ENCODE measurements at places on chromosomes 12 and 14.
A peak's percentile ranks its signal among the peaks of the same experiment; 100 is the strongest.

DNA sequence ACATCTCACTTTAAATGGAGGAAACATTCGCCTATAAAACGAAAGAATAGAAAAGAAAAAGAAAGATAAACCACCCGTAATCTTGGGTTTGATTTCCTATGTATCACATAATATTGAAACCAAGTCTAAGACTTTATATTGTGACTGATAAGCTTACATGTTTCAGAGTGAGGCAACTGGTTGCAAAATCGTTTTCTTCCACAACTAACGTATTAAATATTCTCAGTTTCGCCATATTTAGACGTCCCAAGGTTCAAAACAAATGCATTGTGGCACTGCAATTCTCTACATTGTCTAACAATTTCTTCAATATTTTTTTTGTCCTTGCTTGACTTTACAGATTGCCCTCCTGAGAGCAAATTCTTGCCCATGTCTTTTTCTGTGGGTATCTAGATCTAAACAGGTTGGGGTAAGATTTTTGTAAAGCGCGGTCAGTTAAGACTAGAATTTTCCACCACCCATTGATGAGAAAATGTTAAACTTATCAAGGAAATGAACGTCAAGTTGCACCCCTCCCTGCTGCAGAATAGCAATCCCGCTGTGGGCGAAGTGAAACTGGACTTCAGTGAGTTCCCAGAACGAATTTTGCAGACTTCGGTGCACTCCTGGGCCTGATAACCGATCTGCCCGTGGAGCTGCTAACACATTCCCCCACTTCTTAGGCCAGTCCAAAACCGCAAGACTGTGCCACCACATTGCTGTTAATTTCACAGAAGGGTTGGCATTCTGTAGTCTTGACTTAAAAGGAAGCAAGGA lies 2.7 kb downstream of the TBX3 start:
- no peak for DNase-seq

GRCh38 chr14:22026527-22026926 lies 352.9 kb upstream of the OR4E1 start:
- no peak for DNase-seq

DNA sequence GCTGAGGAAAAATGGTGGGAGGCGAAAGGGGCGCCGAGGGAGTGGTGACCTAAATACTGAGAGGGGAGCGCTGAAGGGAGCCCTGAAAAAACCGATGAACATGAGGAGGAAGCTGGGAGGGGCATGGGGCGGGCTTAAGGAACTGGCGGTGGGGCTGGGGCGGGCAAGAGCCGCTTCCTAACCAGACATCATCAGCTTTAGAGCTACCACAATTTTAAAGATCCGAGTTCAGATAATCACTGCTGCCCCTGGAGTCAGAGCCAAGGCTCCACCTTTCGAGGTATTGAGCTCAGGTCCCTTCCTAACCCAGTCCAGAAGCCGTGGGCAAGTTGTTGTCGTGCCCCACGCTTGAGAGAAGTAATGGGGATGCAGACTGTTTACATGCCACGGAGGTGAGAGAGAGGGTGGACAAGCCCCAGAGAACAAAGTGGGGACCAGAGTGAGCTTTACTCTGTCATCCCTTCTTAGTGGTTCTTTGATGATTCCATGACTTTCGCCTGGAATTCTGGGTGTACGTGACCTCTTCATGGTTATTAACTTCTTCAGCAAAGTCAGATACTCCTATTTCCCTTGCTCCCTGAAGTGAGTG lies 393 bp downstream of the ORMDL2 start:
- peak; percentile 52 for DNase-seq

GRCh38 chr14:69663300-69663643 lies 51.9 kb downstream of the SUSD6 start:
- DNase-seq: no peak

DNA sequence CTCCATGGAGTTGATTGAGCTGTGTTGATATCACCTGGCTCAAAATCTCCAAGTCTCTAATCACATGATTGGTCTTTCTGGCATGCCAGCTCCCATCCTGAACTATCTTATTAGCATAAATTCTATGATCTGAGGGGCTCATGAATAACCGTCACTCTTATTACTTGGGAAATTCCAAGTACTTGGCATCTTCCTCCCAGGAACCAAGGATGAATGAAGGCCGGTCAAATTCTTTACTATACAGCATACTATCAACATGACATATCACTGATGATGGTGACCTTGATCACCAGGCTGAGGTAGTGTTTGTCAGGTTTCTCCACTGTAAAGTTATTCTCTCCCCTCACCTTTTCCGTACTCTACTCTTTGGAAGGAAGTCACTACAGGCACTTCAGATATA lies 16.4 kb upstream of the NUBPL start:
- DNase-seq: no peak

DNA sequence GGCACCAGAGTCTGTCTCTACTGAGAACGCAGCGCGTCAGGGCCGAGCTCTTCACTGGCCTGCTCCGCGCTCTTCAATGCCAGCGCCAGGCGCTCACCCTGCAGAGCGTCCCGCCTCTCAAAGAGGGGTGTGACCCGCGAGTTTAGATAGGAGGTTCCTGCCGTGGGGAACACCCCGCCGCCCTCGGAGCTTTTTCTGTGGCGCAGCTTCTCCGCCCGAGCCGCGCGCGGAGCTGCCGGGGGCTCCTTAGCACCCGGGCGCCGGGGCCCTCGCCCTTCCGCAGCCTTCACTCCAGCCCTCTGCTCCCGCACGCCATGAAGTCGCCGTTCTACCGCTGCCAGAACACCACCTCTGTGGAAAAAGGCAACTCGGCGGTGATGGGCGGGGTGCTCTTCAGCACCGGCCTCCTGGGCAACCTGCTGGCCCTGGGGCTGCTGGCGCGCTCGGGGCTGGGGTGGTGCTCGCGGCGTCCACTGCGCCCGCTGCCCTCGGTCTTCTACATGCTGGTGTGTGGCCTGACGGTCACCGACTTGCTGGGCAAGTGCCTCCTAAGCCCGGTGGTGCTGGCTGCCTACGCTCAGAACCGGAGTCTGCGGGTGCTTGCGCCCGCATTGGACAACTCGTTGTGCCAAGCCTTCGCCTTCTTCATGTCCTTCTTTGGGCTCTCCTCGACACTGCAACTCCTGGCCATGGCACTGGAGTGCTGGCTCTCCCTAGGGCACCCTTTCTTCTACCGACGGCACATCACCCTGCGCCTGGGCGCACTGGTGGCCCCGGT lies at the start of gene PTGDR:
Gene PTGDR (plus strand): TSS at position 198 of the 778 bp plus-strand sequence. CDS start 117 bp downstream, at position 315.
- DNase-seq: no peak

- DNase-seq: peak; percentile 78
These were observed 73.6 kb downstream of the TESC start for GRCh38 chr12:117025481-117026151.

- DNase-seq: no peak
These were observed 17.6 kb upstream of the TRAF3 start for GRCh38 chr14:102759456-102760187.

All from NCI-H2171 (cell line).